ENCODE measurements at places on chromosomes 1 and 21.

GRCh38 chr1:207828485-207829158 is 76.8 kb downstream of the CD46 start:
- DNase-seq: peak; percentile 78

- no peak for DNase-seq
Observed at GRCh38 chr1:78560811-78561210, 59.4 kb upstream of the IFI44L start.

GRCh38 chr1:107264561-107264960 is 123.7 kb downstream of the NTNG1 start:
- DNase-seq: no peak

DNA sequence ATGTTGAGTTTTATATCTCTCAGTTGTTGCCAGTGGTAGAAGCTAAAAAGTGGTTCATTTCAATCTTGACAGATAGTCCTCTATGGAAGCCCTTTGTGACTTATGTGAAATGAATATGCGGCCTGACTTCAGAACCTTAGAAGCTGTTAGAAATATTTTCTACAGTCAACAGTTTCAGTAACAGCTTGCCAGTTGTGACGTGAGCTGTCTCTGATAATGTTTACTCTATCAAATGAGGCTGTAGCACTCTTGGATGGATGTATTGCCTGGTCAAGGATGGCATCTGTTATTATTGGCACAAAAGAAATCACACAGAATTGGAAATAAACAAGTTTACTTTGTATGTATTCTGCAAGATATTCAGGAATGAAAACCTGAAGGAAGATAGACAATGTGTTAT is 31.9 kb downstream of the SNX7 start:
- no peak for DNase-seq

- DNase-seq: no peak
Observed at GRCh38 chr21:45378258-45378966, 26.6 kb upstream of the COL18A1 start.

DNA sequence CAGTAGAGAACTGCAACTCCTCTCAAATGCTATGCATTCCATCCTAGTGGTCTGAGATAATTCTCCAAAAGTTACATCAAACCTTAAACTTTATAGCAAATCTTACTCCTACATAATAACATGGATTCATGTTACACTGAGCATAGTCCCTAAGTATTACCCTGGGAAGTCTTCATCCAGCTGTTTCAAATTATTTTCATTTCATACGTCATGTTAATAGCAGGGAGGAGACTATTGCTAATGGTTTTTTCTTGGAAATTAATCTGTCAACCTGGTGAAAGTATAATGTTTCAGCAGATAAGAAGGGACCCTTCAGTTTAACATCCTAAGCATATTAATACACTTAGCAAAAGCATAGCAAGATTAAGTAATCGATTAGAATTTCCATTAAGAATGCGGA is 318.1 kb downstream of the USP25 start:
- DNase-seq: no peak

- DNase-seq: peak; percentile 61
Observed at GRCh38 chr1:229408458-229409037, 25.3 kb downstream of the ACTA1 start.

DNA sequence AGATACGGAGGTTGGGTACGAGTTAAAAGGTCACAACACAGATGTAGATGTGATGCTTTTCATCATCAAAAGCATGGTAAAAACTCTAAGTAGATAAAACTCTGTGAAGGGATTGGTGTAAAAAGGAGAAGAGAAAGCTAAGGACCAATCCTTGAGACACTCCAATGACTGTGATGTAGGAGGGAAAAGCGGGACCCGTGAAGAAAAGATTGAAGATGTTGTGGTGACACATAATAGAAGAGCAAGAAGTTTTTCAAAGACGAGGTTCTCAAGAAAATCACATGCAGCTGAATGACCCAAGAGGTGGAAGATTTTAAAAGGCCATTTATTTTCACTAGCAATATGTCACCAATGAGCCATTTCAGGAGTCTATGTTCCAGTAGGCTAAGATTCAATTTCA is 179.5 kb downstream of the MRPL39 start:
- no peak for DNase-seq

- DNase-seq: peak; percentile 73
Observed at GRCh38 chr1:54273092-54273794, 73.3 kb downstream of the MRPL37 start.

- DNase-seq: no peak
Observed at GRCh38 chr1:7454052-7454815, 316.9 kb upstream of the VAMP3 start.

- DNase-seq: peak; percentile 70
Observed at GRCh38 chr1:180533266-180533987, 25.3 kb upstream of the OVAAL start.

DNA sequence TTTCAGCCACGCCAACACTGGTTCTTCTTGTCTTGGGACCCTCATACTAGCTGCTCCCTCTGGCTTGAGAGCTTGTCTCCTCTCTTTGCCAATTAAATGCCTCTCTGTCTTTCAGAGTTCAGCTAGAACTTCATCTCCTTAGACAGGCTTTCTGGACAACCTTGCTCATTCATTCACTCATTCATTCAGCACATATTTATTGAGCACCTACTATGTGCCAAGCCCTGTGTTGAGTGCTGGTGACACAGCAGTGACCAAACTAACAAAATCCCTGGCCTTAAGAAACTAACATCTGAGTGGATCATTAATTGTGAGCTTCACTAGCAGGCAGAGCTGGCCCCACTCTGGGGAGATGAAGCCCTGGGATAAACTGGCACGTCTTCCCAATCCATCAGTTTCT is 24.9 kb upstream of the CASZ1 start:
- no peak for DNase-seq

DNA sequence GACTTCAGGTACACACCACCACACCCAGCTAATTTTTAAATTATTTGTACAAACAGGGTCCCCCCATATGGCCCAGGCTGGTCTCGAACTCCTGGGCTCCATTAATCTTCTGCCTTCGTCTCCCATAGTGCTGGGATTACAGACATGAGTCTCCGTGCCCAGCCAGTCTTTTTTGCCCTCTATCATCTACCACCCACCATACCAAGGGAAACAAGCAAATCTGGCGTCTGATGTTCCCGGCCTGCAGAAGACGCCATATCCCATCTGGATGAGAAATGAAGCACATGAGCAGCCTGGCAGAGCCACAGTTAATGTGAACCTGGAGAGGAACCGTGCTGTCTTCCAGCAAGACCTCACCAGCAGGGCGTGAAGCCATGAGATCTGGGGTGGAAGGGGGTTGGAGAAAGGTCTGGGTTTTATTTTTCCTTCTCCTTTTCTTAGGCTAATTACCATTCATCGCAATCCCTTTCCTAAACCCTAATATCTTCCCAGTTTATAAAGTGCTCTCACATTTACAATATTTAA is 1.8 kb upstream of the PRELP start:
- no peak for DNase-seq

Measured in left cardiac atrium (tissue), 4 donors.